NCI-H446 (cell line): ENCODE measurements at places on chromosomes 11 and 22.

- DNase-seq: no peak
Observed at GRCh38 chr11:111512296-111513239, at the start of gene BTG4. BTG4 (minus strand) TSS chr11:111512386; CDS start chr11:111498776, 13,610 bp downstream.

DNA sequence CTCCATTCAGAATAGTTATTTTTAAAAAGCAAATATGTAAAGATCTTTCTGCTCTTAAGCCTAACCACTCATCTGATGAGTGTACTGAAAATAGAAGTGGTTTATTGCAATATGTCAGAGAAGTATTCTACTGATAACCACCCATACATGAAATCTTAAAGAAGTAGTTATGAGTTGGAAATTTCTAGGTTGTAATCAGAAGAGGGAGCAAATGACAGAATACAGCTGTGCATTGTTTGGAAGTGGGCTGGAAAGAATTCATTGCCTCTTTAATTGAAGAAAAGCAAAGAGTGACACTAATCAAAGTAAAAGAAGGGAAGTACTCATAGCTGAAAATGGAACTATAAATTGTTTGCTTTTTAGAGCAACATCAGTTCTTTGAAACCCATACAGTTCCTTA is 39.4 kb downstream of the FDX1 start:
- DNase-seq: no peak

DNA sequence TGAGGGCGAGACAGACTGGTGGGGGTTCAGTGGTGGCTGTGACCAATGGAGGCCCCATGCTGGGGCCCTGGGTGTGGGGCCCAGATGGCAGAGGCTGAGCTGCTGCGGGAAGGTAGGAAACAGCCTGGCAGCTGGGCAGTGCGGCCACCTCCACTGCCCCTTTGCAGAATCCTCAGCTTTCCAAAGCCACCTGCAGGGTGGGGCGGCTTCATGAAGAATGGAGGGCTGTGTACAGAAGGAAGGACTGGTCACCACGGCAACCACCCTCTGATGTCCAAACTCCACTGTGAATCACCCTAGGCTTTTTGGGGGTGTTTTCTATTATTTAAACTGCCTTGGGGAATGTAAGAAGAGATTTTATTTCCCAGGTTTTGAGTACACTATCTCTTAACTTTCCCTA is 166.3 kb upstream of the NAV2 start:
- no peak for DNase-seq

DNA sequence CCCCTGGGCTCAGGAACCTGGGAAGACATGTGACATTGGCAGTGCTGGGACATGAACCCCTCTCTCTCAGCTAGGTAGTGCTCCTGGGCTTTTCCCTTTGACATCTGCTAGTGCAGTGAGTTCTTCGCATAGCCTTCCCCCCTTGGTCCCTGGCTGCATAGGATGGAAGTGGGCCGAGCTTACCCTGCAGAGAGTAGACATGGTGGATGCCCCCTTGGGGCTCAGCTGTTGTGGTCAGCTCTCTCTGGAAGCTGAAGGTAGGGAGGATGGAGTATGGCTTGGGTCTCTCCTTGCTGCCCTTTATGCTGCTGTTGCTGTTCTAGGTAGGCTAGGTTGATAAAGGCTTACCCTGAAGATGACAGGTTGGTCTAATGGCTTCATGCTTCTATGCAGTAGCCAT is 92.1 kb downstream of the ZBTB16 start:
- no peak for DNase-seq
